ENCODE measurements at places on chromosomes 7 and 10.

- DNase-seq = no peak
Measured at GRCh38 chr7:51680594-51681399, 364.2 kb upstream of the COBL start.

GRCh38 chr10:92830478-92831389, 17.6 kb upstream of the EXOC6 start:
- no peak for DNase-seq

GRCh38 chr7:135753616-135754413, 5.2 kb upstream of the FAM180A start:
- no peak for DNase-seq

GRCh38 chr10:30759423-30759822, 129.9 kb upstream of the LYZL2 start:
- DNase-seq = no peak

- no peak for DNase-seq
Measured at GRCh38 chr7:43467406-43467805, 115.5 kb upstream of the STK17A start.

DNA sequence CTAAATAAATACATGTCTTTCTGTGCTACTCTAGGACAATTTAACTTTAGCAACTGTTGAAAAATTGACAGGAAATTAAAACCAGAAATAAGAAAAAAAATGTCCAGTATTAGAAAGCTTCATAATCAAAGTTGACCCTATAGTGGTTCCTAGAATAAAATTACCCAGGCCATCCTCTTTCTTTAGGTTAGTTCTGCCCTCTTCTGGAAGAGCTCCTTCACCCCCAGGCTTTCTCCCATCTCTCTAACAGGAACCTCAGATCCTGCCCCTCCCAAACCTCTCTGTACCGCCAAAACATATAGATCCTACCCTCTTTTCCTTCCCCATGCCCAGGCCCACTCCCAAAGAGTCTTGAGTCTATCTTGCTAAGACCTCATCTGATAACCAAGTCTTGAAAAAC, 159.4 kb upstream of the CDK1 start:
- no peak for DNase-seq

DNA sequence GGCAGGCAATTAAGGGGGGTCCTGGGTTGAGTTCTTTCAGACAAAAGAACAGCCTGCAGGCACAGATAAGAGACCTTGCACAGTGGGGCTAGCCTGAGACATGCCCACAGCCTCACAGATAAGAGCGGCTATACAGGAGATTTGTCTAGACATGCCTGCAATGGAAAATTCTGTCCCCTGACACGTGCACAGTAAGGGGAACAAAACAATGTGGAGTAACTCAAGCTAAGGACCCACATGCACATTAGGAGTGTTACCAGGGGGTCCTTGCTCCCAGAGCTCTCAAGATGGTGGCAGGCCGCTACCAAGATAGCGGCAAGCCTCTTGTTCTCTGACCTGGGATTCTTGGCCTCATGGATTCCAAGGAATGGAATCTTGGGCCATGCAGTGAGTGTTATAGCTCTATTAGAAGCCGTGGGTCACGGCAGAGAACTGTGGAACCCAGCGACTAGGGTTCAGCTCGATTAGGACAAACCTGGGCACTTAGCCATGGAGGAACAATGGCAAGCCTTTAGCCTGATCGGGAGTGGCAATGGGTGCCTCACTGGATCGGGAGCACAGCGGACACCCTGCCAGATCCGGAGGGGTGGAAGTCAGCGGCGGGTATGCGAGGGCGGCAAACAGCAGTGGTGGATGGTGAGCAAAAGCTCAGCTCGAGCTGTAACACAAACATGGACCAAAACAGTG, 196.9 kb downstream of the CCSER2 start:
- DNase-seq = no peak
